Stimulated activated CD8-positive, alpha-beta memory T cell treated with anti-CD3 and anti-CD28 coated beads, Interleukin-15, amount 100 ng/mL, for 4 hours (primary cell): ENCODE measurements at places on chromosomes 5 and 9.

DNA sequence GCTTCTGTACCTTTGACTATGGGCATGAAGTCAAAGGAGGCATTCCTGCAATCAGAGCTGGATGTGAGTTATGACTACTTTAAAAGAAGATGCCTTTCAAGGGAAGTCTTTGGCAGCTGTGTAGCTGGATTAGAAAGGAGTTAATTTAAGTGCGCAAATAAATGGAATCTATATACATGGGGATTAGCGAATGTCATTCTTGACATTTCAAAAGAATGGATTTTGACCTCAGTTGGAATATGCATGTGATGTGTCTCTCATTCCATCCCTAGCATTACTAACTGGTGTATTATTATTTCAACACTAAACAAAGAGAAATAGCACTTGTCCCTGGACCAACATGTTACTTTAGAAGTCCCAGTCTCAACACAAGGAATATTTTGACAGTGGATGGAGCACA is 359.6 kb upstream of the SLC24A2 start:
- no peak for DNase-seq

DNA sequence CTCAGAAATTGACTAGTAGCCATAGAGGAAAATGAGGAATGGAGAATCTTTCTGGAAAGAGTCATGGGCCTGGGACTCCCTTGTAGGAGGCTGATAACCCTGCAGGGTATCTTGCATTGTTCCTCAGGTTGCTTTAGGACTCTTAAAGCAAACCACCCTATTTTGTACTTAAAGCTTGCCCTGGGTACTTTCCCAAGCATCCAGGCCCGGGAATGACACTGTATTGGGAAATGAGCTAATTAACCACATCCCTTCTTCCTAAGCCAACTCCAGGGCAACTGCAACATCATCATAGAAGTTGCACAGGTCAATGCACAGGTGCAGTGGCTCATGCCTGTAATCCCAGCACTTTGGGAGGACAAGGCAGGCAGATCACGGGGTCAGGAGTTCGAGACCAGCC is 55.9 kb downstream of the UGCG start:
- DNase-seq, result no peak

GRCh38 chr5:160525471-160526261 is 104.0 kb downstream of the PTTG1 start:
- DNase-seq, result no peak

GRCh38 chr9:99513441-99514112 is 291.5 kb downstream of the SEC61B start:
- no peak for DNase-seq

DNA sequence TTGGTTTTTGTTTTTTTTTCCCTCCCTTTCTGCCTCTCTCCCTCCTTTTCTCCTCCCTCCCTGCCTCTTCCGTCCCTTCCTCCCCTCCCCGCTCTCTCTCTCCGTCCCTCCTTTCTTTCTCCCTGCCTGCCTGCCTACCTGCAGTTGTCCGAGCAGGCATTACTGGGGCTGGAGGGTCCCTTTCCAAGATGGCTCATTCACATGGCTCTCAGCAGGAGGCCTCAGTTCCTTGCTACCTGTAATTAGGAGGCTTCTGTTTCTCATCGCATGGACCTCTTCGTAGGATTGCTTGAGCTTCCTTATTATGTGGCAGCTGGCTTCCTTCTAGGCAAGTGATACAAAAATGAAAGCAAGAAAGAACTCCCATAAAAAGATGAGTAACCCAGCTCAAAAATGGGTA is 8.0 kb downstream of the RGS3 start:
- no peak for DNase-seq

GRCh38 chr5:115050866-115051265 is 118.8 kb downstream of the TRIM36 start:
- no peak for DNase-seq

- no peak for DNase-seq
Observed at GRCh38 chr5:157303667-157304327, 37.9 kb downstream of the CYFIP2 start.

DNA sequence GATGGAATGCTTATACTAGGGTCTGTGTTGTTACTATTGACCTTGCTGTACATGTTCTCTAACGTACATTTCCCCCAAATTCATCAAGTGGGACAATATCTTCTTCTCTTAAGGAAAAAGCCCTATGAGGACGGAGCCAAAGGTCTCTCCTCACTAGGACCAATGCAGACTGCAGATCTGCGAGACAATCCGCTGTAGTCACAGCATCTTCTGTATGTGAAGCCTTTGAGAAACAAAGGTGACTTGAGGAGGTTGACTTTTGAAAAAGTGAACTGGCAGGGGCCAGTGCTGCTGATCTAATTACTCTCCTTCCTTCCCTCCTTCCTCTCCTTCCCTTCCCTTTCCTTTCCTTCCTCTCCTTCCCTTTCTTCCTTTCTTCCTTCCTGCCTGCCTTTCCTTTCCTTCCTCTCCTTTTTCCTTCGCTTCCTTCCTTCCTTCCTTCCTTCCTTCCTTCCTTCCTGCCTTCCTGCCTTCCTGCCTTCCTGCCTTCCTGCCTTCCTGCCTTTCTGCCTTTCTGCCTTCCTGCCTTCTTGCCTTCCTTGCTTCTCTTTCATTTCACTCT is 71.1 kb upstream of the BASP1 start:
- no peak for DNase-seq

- DNase-seq, result no peak
Observed at GRCh38 chr9:99793528-99793927, 28.2 kb upstream of the NR4A3 start.

GRCh38 chr9:127173063-127173462 is 50.6 kb upstream of the ANGPTL2 start:
- no peak for DNase-seq
